ENCODE measurements at places on chromosomes 3 and 15.

DNA sequence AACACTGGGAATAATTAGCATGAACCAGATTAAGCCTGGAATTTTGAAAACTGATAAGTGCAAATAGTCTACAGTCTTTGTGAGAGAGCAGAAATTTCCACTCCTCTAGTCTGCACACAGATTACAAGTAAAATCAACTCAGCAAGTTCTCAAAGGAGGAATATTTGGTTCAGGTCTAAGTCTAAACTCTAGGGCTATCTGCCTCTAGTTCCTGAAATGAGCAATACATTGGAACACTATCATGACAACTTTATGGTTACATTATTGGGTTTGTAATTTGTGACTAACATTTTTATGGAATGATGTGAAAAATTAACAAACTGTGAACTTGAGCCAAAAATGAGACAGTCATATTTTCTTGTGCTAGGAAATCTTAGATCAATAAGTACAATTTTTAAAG lies 30.8 kb upstream of the ADGRG7 start:
- DNase-seq: no peak
- no peak overlapping the region for H3K27ac ChIP-seq
- H3K4me3 ChIP-seq: no peak overlapping the region
- no peaks in the 10 kb centered on the region for H3K4me1 ChIP-seq
- no peaks in the 10 kb centered on the region for H3K27me3 ChIP-seq

- H3K4me3 ChIP-seq: no peak overlapping the region
- no peaks in the 10 kb centered on the region for H3K27me3 ChIP-seq
- no peak for DNase-seq
- H3K36me3 ChIP-seq: no peaks in the 10 kb centered on the region
- H3K27ac ChIP-seq: no peak overlapping the region
- no peaks in the 10 kb centered on the region for H3K4me1 ChIP-seq
These were observed 404.4 kb upstream of the PROK2 start for GRCh38 chr3:72189339-72189738.

DNA sequence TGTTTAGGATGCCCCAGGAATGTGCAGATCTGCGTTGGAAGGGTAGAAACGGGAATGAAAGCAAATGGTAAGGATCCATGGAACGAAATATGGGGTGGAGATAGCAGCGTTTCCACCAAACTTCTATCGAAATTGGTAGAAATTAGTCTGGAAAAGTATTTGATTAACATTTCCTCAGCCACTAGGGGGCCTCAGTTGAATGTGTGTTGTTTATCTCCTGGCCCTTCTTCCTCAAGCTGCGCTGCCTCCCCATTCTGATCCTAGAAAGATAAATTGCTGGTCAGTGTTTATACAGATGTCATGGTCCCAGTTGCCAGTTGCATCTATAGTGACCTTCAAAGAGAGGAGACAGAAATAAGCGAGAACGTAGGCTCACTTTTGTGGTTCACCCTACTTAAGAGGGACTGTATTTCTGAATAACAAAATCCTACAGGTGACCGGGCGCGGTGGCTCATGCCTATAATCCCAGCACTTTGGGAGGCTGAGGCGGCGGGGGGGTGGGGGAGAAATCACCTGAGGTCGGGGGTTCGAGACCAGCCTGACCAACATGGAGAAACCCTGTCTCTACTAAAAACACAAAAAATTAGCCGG lies 457.1 kb downstream of the SQOR start:
- H3K27ac ChIP-seq: no peak overlapping the region
- H3K36me3 ChIP-seq: no peaks in the 10 kb centered on the region
- DNase-seq: no peak
- H3K4me3 ChIP-seq: no peak overlapping the region
- H3K4me1 ChIP-seq: peaks cover 14% of the 10 kb centered on the region

- no peaks in the 10 kb centered on the region for H3K36me3 ChIP-seq
- H3K27me3 ChIP-seq: peaks cover 4% of the 10 kb centered on the region
- DNase-seq: no peak
- no peaks in the 10 kb centered on the region for H3K4me1 ChIP-seq
- H3K27ac ChIP-seq: no peak overlapping the region
These were observed 659.0 kb downstream of the NTRK3 start for GRCh38 chr15:87597346-87598052.

GRCh38 chr15:70837476-70837875 lies 16.5 kb downstream of the LARP6 start:
- H3K4me3 ChIP-seq: no peak overlapping the region
- DNase-seq: no peak
- peaks cover 9% of the 10 kb centered on the region for H3K4me1 ChIP-seq
- H3K36me3 ChIP-seq: peaks cover 37% of the 10 kb centered on the region
- no peaks in the 10 kb centered on the region for H3K27me3 ChIP-seq

DNA sequence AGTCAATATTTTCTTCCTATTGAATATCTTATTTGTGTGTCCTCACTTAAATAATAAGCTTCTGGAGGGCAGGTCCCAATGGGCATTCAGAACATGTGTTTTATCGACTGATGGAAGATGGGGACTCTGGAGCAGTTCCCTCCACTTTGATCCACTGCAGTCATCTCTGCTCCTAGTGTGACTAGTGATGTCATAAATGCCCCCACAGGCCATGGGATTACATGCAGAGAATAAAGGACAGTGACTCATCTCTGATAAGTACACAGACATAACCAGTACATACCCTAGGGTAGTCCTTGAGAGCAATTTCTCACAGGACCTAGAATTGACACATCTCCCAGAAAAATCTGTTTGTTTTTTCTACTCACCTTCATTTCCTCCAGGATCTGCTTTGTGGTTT lies 49.4 kb upstream of the FMN1 start:
- DNase-seq: no peak
- no peaks in the 10 kb centered on the region for H3K36me3 ChIP-seq
- no peak overlapping the region for H3K4me3 ChIP-seq
- peaks cover 5% of the 10 kb centered on the region for H3K4me1 ChIP-seq

GRCh38 chr3:89974903-89975519 lies 867.6 kb downstream of the EPHA3 start:
- H3K27ac ChIP-seq: no peak overlapping the region
- H3K4me3 ChIP-seq: no peak overlapping the region
- no peaks in the 10 kb centered on the region for H3K36me3 ChIP-seq
- H3K4me1 ChIP-seq: peaks cover 4% of the 10 kb centered on the region
- no peaks in the 10 kb centered on the region for H3K27me3 ChIP-seq
- DNase-seq: no peak

GRCh38 chr3:41338276-41338675 lies 139.0 kb downstream of the CTNNB1 start:
- no peaks in the 10 kb centered on the region for H3K36me3 ChIP-seq
- H3K27me3 ChIP-seq: no peaks in the 10 kb centered on the region
- DNase-seq: no peak
- no peak overlapping the region for H3K27ac ChIP-seq

- H3K27ac ChIP-seq: peak overlapping the region; percentile 70
- peaks cover 16% of the 10 kb centered on the region for H3K4me1 ChIP-seq
- peaks cover 23% of the 10 kb centered on the region for H3K36me3 ChIP-seq
- H3K4me3 ChIP-seq: no peak overlapping the region
These were observed 2.3 kb upstream of the LMLN start for GRCh38 chr3:197957790-197958133.

- H3K36me3 ChIP-seq: peaks cover 9% of the 10 kb centered on the region
- no peak for DNase-seq
- H3K27me3 ChIP-seq: no peaks in the 10 kb centered on the region
- no peak overlapping the region for H3K27ac ChIP-seq
These were observed 82.8 kb upstream of the MEX3B start for GRCh38 chr15:82128401-82129148.

DNA sequence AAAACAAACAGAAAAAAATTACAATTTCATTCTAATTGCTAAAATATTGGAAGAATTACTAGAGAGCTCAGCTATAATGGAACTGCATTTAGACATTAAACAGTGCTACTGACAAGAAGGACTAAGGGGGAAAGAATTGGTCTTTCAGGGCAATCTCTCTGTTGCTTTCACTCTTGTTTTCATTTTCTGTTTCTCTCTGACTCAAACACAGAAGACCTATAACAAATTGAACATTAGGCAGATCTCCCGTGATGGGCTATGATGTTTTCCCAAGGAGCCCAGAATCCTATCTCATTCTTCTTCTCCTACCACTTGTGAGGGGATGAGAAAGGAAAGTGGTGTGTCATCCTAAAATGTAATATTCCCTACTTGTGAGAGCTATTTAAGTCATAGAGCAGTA lies 358.0 kb upstream of the TGFBR2 start:
- no peaks in the 10 kb centered on the region for H3K27me3 ChIP-seq
- no peaks in the 10 kb centered on the region for H3K36me3 ChIP-seq
- no peak for DNase-seq

- H3K27me3 ChIP-seq: peaks cover 3% of the 10 kb centered on the region
- H3K4me1 ChIP-seq: peaks cover 4% of the 10 kb centered on the region
- no peak overlapping the region for H3K27ac ChIP-seq
These were observed 26.2 kb downstream of the FAM43A start for GRCh38 chr3:194711913-194712312.

GRCh38 chr15:39365161-39365560 lies 215.7 kb upstream of the THBS1 start:
- no peak for DNase-seq
- H3K4me1 ChIP-seq: peaks cover 10% of the 10 kb centered on the region
- no peaks in the 10 kb centered on the region for H3K27me3 ChIP-seq
- H3K36me3 ChIP-seq: no peaks in the 10 kb centered on the region

GRCh38 chr3:126965526-126966080 lies 17.3 kb upstream of the PLXNA1 start:
- H3K36me3 ChIP-seq: peaks cover 3% of the 10 kb centered on the region
- peaks cover 4% of the 10 kb centered on the region for H3K27me3 ChIP-seq
- DNase-seq: no peak
- no peak overlapping the region for H3K27ac ChIP-seq

DNA sequence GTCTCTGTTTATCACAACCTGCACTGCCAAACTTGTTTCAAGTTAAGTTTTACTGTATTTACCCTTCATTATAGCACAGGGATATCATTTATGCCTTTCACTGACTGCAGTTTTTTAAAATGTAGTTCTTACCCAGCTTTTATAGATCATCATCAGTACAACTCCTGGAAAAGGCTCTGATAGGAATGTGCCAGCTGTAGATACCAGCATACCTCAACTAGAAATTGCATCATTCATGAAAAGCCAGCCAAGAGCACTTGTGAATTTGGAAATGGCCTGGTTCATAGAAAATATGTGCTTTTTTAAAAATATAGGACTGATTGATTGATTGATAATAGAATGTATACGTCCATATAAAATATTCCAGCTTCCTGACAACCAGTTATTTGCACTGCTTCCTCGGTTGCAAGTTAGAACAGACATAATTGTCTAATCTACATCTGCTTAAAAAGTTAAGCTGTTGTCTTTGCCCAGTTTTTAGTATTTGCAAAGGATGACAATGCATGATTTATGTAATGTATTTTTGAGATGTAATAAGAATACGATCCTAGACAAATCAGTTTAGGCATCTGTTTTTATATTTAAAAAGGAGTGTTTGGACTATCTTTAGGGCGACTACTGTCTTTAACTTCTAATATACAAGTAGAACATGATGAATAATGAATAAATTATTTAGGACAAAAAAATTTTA lies 58.5 kb downstream of the DCUN1D1 start:
- peaks cover 25% of the 10 kb centered on the region for H3K4me1 ChIP-seq
- H3K27me3 ChIP-seq: no peaks in the 10 kb centered on the region
- peaks cover 13% of the 10 kb centered on the region for H3K36me3 ChIP-seq
- no peak overlapping the region for H3K27ac ChIP-seq
- no peak overlapping the region for H3K4me3 ChIP-seq

DNA sequence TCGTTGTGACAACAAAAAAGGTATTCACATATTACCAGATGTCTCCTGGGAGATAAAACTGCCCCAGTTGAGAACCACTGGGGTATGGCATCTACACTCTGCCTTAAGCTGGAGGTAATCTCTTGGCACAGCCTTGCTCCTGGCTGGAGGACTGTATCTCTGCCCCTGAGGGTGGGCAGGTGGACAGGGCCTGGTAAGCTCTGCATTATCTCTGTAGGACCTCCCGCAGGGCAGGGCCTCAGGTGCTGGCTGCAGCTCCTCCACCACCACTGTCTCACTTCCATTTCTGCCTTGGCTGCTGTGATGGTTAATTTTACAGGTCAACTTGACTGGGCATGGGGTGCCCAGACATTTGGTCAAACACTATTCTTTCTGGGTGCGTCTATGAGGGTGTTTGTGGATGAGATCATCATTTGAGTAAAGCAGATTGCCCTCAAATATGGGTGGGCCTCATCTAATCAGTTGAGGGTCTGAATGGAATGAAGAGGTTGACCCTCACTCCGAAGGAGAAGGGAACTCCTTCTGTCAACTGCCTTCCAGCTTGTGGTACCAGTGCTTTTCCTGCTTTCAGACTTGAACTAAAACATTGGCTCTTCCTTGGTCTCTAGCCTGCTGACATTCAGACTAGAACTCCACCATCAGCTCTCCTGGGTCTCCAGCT lies 9.8 kb upstream of the RHCG start:
- no peak for DNase-seq
- H3K27me3 ChIP-seq: peaks cover 36% of the 10 kb centered on the region
- H3K4me1 ChIP-seq: no peaks in the 10 kb centered on the region
- H3K36me3 ChIP-seq: no peaks in the 10 kb centered on the region

DNA sequence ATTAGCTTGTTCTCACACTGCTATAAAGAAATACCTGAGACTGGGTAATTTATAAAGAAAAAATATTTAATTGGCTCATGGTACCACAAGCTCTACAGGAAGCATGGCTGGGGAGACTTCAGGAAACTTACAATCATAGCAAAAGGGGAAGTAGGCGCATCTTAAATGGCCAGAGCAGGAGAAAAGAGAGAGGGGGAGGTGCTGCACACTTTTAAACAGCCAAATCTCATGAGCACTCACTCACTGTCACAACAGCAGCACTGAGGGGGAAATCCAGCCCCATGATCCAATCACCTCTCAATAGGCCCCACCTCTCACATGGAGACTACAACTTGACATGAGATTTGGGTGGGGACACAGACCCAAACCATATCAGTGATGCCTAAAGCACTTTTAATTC lies 82.5 kb downstream of the DCLK3 start:
- H3K4me1 ChIP-seq: no peaks in the 10 kb centered on the region
- no peak overlapping the region for H3K4me3 ChIP-seq
- no peaks in the 10 kb centered on the region for H3K36me3 ChIP-seq
- H3K27me3 ChIP-seq: no peaks in the 10 kb centered on the region
- H3K27ac ChIP-seq: no peak overlapping the region

DNA sequence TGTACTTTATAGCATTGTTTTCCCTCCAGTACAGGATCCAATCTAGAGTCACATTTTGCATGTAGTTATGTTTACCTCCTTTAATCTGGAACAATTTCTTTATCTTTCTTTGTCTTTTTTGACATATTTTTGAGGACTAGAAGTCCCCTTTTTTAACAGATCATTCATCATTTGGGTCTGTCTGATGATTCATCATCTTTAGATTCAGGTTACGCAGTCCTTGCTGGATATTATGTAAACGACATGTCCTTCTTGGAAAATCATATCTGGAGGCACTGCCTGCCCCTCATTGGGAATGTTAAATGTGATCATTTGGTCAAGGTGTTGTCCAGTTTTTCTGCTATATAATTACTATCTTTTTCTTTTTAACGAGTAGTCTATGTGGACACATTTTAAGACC lies 18.3 kb downstream of the TGM4 start:
- no peaks in the 10 kb centered on the region for H3K36me3 ChIP-seq
- no peak for DNase-seq
- H3K4me3 ChIP-seq: no peak overlapping the region
- peaks cover 11% of the 10 kb centered on the region for H3K27me3 ChIP-seq
- H3K4me1 ChIP-seq: no peaks in the 10 kb centered on the region

All from progenitor cell of endocrine pancreas (in vitro differentiated cells).